WERI-Rb-1 (cell line): ENCODE measurements at places on chromosomes 13 and 19.

DNA sequence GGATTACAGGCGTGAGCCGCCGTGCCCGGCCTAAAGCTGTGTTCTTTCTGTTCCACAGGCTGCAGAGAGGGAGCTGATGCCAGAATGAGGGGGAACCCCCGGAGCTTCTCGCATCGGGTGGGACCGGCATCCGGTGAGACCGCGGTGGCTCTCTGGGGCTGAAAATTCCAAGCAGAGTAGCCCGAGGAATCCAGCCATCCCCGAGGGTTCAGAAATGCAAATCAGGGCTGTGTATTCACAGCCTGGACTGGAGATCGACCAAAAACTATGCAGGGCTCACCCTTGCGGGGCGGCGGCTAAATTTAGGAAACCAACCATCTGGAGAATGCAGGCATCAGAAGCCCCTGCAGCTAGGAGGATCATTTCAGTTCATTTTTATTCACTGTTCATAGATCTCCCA, 99.2 kb downstream of the GNG7 start:
- no peak for DNase-seq

DNA sequence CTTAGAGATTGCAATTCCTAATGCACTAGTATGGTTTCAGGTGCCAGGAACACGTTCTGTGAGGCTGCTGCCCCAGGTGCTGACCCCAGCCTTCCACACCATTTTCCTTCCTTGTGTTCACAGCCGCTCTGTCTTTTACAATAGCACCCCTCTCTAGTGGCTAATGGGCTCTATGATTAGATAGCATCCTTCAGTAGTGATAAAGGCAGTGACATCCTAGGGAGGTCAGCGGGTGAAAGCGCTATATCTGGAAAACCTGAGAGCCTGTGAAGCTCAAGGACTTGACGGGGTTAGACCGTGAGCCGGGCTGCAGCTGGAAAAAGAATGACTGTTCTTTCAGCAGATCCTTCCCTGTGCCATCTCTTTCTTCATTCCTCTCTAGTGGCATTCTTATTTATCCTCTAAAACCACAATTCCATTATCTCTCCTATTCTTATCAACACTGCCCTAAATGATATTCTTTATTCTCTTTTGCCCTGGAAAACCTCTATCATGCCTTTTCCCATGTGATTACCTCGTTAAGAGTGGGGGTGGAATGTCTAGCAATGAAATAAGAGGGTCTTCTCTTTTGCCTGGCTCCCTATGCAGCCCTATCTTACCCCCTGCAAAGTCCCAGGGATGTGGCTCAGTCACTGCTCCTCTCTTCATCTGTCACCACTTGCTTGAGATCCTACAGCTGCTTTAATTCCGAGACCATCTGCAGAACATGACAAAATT, 21.8 kb downstream of the ALOX5AP start:
- DNase-seq = no peak

GRCh38 chr13:109868578-109869311, 82.4 kb upstream of the IRS2 start:
- no peak for DNase-seq

GRCh38 chr13:109565877-109566276, 220.5 kb downstream of the IRS2 start:
- DNase-seq = no peak

DNA sequence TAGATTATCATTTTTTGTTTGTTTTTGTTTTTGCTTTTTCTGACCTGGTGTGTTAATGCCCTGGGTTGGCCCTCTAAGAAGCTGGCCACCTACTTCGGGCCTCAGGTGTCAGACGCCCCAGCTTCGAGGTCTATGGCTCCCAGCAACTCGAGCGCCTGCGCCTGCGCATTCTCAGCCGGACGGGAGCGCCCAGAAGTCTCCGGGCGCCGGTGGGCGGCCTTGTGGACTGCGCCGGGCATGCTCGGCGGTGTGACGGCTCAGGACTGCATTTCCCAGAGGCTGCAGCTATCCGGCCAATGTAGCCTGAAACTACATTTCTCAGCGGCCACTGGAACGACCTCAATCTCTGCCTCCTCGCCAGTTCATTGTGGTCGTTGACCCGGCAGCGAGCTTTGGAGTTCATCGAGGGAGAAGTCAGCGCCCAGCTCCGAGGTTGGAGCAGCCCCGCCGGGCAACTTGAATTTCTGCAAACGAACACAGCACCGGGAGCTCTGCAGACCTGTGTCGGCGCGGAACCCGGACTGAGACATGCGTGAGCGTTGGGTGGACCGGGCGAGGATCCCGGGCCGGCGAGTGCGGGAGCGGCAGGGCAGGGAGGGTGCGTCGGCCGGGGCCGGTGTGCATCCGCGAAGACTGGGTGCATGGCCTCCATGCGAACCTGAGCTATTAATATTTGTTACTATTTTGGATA, at the start of gene ZNF30:
TSS of gene ZNF30 (plus strand) at position 219 of the 691 bp plus-strand sequence. CDS start 3,045 bp downstream, outside the sequence.
- DNase-seq = peak; percentile 95

DNA sequence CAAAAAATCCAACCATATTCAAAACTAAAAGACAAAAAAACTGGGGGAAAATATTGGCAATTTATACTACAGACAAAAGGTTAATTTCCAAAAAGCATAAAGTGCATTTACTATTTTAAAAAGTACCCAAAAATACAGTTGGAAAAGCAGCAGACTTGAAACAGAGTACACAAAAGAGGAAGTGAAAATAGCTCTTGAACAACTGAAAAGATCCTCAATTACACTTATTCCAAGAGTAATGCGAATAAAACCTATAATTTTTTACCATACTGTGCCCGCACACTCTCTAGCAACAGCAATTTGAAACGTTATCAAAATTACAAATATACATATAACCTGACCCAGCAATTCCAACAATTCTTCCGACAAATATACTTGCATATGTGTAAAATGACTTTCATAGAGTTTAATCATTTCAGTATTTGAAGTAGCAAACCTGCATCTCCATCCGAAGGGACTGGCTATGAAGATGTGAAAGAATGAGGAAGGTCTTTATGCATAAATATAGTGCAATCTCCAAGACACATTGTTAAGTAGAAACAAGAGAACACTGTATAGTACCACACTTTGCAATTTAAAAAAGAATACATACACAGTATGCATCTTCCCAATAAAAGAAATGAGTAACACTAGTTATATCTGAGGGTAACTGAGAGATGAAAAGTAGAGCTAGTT, 25.4 kb downstream of the ALG5 start:
- no peak for DNase-seq

DNA sequence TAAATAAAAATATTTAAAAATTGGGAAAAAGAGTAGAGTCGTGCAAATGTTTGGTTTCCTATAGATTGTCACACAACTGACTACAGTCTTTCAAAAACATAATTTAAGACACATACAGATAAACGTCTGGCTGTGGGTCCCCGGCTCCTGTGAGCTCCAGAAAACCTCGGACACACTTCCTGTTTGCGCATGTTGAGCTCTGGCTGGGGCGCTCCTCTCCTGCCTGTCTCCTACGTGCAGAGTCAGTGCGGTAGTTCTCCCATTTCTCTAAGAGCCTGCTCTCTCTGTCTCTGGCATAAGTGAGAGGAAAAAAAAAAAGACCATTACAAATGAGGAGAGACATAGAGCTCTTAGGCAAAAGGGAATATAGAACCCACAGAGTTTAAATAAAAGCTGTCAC, 128.2 kb upstream of the OBI1 start:
- DNase-seq = no peak

DNA sequence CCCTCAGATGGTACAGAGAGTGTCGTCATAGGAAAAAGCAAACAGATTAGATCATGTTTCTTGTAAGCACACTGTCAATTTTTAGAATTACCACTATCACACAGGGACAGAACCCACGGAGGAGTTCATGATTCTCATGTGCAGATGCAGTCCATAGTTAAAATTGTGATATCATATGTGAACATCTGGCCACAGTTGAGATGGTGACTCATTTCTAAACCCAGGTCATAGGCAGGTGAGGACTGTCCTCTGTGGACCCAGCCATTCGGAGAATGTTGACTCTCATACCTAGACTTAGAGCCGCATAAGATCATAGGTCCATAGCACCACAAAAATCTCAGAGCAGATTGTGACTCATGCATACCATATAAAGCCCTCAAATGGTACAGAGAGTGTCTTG, 17.8 kb upstream of the ZNF730 start:
- DNase-seq = no peak

DNA sequence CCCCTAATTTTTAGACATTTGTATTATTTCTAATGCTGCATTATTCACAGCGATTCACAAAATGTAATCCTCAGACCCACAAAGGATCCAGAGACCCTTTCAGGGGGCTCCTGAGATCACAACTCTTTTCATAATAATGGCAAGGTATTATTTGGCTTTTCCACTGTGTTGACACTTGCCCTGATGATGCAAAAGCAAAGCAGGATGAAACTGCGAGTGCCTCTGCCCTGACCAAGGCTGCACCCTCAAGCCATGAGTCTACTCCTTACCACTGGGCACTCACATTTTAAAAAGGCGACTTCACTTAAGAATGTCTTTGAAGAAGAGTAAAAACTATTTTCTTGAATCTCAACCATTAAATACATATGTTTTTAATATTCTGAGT, 11.4 kb downstream of the ELF1 start:
- DNase-seq = no peak

- DNase-seq = peak; percentile 73
Measured at GRCh38 chr13:97696921-97697320, 256.6 kb upstream of the IPO5 start.

DNA sequence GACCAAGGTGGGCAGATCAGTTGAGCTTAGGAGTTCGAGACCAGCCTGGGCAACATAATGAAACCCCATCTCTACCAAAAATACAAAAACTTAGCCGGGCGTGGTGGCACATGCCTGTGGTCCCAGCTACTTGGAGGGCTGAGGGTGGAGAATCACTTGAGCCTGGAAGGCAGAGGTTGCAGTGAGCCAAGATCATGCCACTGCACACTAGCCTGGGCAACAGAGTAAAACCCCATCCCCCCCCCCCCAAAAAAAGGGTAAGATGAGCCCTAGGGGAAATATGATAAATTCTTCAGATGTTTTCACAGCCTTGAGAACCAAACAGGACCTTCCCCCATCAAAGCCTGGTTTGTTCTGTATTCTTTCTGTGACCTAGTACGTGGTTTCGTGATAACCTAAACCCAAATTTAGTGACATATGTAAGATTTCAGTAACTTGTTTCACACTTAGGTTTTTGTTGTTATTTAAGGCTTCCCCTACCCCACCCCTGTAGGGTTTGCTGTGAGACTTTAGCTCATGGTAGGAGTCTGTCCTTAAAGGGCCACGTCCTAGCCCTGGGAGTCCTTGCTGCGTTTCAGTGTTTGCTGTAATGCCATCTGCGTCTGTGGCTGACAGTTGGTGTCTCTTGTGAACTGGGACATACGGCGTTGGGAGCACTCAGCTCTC, 49.6 kb downstream of the MYO9B start:
- peak; percentile 66 for DNase-seq

DNA sequence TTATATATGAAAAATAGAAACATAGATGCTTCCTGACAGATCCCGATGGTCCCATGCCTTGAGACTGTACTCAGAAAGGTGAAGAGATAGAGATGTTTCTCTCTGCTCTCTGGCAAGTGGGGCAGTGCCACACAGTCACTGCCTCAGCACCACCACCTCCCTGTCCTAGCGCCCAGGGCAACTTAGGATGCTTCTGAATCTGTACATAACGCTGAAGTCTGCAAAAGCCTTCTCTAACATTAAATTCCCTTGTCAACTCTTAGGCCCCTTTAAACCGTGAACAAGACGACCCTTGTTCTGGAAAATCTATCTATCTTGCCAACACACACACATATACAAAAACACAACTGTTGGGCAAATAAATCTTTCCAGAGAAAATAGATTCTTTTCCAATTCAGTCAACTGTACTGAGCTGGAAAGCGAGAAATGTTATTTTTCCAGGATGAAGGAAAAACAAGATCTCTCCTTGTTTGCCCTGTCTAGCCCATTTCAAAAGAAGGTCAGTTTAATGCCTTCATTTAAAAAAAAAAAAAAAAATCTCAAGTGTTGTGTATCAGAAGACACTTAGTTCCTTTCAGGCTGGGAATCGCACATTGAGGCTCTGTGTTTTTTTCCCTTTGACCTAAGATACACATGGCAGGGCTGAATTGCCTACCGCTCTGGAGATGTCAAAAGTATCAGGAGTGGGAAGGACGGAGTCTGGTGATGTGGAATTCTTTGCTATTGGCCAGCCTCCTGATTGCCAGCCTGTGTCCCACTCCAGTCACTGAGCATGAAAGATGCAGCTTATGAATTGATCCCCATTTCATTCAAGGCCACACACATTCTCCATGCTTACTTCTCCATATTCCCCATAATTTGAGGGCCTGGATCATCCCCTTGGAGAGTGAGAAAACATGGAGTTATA, 241.4 kb downstream of the LACC1 start:
- no peak for DNase-seq

DNA sequence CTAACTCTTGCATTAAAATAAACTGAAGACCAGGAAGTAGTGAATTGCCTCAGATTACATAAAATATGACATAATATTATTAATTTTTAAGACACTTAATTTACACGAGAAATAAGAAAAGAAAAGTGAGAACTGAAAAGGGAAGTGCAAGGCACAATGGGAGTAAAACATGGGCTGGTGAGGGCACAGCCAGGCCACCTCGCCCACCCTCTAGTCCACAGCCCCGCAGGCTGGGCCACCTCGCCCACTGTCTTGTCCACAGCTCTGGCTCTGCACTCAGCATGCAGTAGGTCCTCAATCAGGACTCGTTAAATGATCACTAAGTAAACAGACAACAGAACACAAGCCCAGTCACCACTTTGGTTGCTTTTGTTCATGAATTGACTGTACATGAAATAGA, 67.8 kb upstream of the ARHGEF7 start:
- DNase-seq = no peak

- DNase-seq = no peak
Measured at GRCh38 chr13:75437582-75438318, 44.2 kb downstream of the TBC1D4 start.

DNA sequence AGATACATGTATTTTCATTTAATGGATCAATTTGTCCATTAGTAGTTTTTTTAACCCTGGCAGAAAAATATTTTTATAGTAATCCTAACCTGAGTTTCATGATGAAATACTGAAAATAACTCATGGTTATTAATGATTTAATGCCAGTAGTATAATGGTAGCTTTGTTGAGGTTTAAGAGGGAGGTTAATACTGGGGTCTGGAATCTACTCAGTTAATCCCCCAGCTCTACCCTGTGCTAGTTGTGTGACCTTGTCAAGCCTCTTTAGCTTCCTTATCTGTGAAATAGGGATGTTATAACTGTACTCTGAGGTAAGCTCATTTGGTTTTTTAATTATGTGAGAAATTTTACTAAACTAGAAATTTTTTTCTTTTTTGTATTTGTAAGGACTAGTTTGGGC, 122.5 kb downstream of the TDRD3 start:
- DNase-seq = no peak

GRCh38 chr19:55623561-55623960, 805 bp downstream of the ZNF784 start:
- DNase-seq = no peak

DNA sequence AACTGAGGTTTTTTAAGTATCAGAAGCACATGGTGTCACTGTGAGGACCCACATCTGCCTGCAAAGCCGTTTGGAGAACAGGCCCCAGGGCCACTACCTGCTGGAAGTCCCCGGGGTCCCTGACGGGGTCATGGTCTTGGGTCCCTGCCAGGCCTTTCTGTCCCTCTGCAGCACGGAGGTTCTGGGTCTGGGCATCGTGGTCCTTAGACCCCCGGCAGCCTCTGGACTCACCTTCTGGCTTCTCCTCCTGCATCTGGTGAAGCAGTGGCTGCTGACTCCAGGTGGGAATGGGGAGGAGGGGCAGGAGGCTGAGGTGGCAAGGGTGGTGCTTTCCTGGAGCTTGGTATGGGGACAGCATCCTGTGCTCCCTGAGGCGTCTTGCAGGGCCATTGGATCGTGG, 198.6 kb downstream of the TEX29 start:
- DNase-seq = no peak
